ENCODE measurements at places on chromosomes 1 and 21.

DNA sequence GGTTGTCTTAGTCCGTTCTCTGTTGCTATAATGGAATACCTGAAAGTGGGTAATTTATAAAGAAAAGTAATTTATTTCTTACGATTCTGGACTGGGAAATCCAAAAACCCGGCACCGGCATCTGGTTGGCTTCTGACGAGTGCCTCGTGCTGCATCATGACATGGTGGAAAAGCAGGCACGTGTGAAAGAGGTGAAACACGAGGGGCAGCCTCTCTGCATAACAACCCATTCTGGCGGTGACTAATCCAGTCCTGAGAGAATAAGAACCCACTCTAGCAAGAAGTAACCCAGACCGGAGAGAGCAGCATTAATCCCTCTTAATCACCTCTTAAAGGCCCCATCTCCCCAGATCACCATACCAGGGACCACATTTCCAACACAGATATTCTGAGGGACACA is 2.7 kb upstream of the EDEM3 start:
- no peak for DNase-seq

DNA sequence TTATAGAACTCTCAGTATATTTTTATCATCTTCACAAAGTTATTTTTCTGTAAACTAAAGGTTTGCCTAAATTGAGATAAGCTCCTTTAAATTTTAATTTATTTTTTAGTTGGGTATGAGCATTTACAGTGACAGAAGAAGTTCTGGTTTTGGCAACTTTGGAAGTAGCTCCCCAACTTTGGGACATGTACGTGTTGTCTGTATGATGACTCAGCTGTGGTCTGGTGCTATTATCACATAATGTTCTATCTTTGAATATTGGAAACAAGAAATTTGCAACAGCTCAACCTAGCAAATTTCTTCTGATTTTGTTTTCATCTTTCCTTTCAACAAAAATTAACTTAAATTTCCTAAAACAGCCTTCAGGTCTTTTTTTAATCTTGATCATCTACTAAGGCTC is 46.6 kb upstream of the C1orf105 start:
- no peak for DNase-seq

GRCh38 chr1:178857126-178857525 is 13.8 kb downstream of the ANGPTL1 start:
- no peak for DNase-seq

DNA sequence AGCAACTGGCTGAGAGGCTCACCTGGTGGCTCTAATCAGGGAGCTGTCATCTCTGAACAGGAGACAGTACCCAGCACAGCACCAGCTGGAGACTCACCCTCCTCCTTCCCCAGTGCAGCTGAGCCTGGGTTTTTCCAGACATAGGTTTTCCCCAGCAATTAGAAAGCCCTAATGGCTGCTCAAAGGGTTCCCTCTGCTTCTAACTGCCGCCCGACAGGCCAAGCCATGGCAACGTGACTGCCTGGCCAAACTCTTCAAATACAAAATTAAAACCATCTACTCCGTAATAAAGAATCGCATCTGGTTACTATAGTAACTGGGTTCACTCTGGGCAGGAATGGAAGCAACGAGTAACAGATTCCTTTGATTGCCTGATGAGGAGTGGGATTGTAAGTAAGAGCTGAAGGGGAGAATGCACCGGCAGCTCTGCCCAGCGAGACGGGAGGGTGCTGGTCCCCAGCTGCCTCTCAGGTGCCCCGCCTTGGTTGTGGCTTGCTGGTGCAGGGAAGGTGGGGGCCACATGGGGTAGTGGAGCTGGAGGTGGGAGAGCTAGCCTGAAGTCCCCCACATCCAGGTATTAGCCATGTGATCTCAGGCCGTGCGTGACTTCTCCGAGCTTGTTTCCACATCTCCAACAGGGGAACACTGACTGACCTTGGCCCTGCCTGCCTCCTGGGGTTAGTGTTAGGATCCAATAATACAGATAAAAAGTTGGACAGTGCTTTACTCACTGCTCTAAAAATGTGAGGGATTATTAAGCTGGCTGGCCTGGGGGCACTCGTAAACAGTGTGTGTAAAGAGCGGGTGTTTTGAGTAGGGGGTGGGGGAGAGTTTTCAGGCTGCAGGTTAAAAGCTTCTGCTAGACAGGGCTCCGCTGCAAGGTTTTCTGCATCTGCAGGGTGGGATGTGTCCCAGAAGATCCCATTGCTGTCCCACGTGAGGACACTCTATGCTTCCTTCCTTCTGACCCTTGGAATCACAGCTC is 94.2 kb downstream of the KCNN3 start:
- DNase-seq: no peak

- peak; percentile 94 for DNase-seq
Observed at GRCh38 chr1:17168091-17168876, 36.6 kb upstream of the PADI1 start.

DNA sequence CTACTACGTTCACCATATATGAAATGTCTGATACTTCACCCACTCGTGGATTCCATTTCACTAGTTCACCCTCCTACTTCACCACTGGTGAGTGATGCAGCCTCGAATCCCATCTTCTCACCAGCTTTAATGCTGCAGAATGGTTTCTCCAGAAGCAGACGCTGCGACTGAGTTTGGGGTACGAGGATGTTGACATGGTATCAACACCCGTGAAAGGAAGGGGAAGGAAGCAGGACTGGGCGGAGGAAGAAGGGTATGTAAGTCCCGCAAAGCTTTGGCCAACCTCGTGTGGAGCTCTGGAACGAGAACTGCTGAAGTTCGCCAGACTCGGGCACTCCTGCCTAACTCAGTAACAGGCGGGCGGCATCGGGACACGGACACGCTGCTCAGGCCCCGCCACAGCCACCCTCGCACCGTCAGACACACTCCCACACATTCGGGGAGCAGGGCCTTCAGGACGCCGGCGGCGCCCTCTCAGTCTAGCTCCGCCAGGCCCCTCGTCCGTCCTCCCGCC is 833 bp upstream of the DIP2A start:
- peak; percentile 41 for DNase-seq

DNA sequence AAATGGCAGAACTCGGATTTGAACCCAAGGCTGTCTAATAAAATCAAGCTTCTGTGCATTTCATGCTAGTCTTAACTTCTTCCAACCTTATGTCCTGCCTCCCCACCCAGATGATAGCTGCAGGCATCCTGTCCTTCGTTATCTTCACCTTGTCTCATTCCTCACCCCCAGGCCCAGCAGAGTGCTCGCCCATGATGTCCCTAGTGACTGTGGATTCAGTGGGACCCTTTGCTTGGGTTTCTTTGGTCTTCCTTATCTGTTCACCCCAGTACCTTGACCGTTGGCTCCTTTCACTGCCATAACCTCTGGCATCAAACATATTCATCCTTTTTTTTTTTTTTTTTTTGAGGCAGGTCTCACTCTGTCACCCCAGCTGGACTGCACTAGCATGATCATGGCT is 5.6 kb upstream of the BSDC1 start:
- DNase-seq: no peak

DNA sequence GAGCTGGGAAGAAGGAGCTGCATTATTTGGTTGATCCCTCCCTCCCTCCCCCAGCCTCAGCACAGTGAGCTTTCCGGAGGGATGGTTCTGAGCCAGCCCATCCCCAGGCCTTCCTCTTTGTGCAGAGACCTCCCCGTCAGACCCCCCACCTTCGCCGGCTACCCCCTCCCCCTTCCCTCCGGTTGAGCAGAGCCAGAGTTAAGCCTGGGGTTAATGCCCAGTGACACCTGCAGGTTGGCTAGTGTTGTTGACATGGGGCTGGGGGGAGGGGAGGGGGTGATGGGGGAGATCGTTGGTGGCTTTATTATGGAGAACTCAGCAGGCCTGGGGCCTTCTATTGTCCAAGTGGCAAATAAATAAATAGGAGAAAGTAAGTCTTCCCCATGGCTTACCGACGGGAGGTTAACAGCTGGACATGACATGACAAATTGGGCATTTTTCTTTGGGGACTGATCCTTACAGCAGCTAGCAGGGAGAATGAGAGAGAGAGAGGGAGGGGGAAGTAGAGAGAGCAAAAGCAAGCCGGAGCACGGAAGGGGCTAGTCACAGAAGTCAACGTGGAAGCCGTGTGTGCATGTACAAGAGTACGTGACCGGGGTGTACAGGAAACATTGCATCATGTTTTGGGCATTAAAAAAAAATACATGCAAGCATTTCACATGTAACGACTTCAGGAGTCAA is 131.1 kb downstream of the TMEM53 start:
- no peak for DNase-seq

GRCh38 chr1:50605186-50605875 is 182.1 kb upstream of the DMRTA2 start:
- DNase-seq: peak; percentile 57

- DNase-seq: peak; percentile 14
Observed at GRCh38 chr1:40796939-40797667, 13.5 kb downstream of the KCNQ4 start.

GRCh38 chr1:15408890-15409387 is 749 bp upstream of the EFHD2 start:
- DNase-seq: no peak

DNA sequence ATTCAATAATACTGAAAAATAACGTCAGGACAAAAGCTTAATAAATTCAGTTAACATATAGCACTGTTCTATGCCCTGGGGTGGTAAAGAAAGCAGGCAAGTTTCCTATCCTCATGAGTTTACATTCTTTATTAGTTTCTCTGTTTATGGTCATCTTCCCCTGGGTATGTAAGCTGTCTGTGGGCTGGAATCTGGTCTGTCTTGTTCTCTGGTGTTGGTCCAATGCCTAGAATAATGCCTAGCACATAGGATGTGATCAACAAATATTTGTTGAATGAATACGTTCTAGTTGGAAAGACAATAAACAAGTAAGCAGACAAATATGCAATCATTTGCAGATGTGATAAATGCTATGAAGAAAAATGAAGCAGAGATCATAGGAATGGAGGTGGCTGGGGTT is 7.2 kb upstream of the IGSF3 start:
- no peak for DNase-seq

DNA sequence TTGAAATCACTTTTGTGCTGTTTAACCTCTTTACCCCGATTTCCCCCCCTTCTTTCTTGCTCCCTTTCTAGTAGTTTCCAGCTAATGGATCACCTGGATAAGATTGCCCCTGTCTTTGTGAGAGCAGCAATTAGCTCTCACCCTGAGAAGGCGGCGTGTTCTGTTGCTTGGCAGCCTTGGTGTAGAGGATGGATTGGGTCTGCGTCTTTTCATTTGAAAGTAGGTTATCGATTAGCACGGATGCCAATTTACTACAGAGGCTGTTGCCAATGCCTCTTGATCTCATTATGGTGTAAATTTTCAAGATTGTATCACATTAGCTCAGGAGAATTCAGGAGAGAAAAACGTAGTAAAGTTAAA is 26.4 kb downstream of the KIF26B start:
- no peak for DNase-seq

- no peak for DNase-seq
Observed at GRCh38 chr1:230827081-230827681, 41.1 kb downstream of the C1orf198 start.

DNA sequence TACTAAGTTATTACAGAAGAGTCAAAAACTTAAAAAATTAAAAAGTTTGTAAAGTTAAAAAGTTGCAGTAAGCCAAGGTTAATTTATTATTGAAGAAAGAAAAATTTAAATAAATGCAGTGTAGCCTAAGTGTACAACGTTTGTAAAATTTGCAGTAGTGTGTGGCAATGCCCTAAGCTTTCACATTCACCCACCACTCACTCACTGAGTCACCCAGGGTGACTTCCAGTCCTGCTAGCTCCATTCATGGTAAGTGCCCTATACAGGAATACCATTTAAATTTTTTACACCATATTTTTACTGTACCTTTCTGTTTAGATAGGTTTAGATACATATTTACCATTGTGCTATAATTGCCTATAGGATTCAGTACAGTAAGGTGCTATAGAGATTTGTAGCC is 88.6 kb downstream of the CTH start:
- DNase-seq: no peak

- no peak for DNase-seq
Observed at GRCh38 chr1:1004420-1004779, 4.5 kb upstream of the HES4 start.

DNA sequence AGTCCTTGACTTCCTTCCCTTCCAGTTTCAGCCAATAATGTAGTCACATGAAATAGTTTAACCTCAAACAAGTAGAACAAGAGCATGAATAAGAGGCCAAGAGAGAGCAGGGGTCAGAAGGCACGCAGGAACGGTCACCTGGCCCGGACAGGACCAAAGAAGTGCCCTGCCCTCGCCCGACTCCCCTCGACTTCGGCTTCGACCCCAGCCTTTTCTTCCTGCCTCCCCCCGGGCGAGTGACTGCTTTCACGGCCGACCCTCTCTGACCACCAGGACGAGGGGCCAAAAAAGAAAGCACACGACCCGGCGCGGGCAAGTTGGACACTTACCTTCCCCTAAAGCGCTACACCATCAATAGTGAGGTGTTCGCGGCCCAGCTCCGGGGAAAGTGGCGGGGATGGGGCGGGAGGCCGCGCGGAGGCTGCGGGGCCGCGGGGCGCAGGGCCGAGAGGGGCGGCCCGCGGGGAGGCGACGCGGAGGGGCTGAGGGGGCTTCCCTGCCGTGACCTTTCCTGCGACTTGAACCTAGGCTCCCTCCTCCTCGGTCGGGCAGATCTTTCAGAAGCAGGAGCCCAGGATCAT is 519 bp downstream of the RERE start:
- peak; percentile 19 for DNase-seq

GRCh38 chr1:196088541-196088940 is 519.7 kb downstream of the KCNT2 start:
- DNase-seq: no peak

DNA sequence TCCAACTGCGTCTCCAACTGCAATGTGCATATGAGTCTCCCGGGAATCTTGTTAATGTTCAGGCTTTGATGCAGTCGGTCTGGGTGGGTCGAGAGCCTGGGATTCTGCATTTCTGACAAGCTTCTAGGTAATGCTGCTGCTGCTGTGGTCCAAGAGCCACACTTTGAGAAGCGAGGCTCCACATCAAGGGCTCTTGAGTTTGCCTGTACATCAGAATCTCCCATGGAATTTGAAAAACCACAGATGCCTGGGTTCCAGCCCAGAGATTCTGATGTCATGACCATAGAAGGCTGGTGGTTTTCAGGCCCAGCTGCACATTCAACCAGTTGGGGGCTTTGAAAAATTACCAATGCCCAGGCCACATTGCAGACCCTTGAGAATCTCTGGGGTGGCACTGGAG is 93.9 kb upstream of the TARDBP start:
- peak; percentile 63 for DNase-seq

DNA sequence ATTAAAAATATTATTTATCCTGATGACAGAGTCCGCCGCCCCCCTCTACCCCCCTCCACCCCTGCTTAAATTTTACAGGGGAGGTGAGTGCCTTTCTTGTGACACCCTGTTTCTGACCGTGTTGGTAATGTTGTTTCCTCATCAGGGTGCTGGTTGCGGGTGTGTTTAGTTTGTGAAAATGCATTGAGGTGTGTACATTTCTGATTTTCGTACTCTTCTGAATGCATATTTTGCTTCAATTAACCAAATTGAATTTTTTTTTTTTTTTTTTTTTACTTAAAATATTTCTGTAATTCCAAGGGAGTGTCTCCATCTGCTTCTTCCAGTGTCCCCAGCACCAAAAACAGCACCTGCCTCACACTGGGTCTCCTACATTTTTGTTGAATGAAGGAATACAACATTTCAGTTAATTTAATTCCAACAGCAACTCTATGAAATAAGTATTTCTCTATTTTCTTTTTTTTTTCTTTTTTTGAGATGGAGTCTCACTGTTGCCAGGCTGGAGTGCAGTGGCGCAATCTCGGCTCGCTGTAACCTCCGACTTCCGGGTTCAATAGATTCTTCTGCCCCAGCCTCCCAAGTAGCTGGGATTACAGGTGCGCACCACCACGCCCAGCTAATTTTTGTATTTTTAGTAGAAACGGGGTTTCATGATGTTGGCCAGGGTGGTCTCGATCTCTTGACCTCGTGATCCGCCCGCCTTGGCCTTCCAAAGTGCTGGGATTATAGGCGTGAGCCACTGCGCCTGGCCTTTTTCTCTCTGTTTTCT is 5.6 kb upstream of the SLC2A1 start:
- DNase-seq: no peak

All from ACHN (cell line).